ENCODE measurements at places on chromosomes 5 and 9.

- no peak for DNase-seq
Observed at GRCh38 chr5:10607666-10608073, 43.8 kb downstream of the ANKRD33B start.

- DNase-seq: no peak
Observed at GRCh38 chr5:66810848-66811261, 214.7 kb downstream of the MAST4 start.

DNA sequence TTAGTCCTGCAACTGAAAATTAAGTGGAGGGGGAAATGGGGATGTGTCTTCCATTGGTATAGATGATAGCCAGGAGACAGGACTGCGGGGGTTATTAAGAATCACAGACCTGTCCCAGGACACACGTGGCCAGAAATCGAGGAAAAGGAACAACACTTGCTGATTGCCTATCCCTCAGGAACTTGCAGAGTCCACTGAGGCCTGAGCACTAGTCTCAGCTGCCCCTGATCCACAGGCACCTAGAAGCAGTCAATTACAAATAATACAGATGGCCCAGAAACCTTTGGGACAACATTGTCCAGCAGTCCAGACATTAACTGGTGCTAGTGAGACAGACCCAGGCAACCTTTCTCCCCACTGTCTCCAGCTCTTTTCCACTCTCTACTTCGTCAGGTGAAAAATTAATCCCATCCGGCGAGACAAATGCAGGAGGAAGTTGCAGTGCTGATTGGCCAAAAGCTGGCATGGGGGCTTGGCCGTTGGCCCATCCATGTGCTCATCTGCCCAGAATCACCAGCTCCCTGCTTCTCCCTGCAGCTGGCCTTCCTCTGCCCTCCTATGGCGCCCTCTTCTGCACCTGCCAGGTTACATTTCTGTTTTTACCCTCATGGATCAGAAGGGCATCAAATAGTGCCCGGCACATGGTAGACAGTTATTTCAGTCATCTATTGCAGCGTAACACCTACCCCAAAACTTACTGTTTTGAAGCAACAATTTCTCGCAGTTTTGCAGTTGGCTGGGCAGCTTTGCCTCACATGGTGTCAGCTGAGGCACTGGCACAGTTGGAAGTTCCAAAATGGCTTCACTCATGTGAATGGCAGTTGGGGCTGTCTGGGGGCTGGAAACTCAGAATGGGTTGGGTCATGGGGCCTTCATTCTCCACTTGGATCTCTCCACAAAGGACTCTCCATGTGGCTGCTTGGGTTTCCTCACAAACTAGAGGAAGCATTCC, 3.6 kb upstream of the B4GALT1 start:
- no peak for DNase-seq

- no peak for DNase-seq
Observed at GRCh38 chr5:119373449-119373858, 17.6 kb downstream of the TNFAIP8 start.

DNA sequence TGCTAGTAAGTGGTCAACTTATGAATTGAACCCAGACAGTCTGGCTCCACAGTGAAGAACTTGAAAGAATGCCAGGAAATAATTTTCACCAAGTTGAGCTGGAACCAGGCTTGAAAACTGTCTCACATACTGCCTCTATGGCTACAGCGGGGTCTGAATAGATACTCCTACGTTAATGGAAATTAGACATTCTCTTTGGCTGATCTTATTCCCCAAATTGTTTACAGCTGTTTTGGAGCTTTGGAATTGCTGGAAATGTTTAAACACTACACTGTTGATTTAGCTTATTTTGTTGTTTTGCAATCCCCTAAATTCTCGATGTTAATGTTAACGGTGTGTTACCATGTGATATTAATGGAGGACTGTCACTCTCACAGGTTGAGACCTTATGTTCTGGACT, 146.4 kb downstream of the FBXL7 start:
- no peak for DNase-seq

- no peak for DNase-seq
Observed at GRCh38 chr5:38651806-38652205, 95.4 kb upstream of the LIFR start.

- DNase-seq: no peak
Observed at GRCh38 chr5:3026099-3026498, 274.6 kb upstream of the IRX2 start.

GRCh38 chr9:79632705-79633104, 60.9 kb downstream of the TLE4 start:
- no peak for DNase-seq

GRCh38 chr5:127203818-127204217, 86.8 kb upstream of the MEGF10 start:
- no peak for DNase-seq

DNA sequence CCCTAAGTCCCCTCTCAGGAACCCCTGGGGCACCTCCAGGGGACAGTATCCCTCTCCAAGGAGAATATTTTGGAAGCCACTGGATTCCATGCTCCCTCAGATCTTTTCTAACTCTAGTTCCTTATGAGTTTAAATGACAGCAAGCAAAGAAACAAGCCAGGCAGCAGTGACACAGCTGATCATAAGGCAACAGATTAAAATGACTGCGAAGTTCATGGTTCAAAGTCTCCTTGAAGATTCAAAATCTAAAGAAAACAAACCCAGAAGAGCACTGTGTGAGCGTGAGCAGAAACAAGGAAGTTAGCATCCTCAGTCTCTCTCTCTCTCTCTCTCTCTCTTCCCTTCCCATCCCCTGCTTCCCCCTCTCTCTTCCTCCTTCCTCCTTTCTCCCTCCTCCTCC, 316.7 kb upstream of the SLC30A5 start:
- no peak for DNase-seq

- no peak for DNase-seq
Observed at GRCh38 chr9:103530934-103531333, 535.8 kb downstream of the CYLC2 start.

- DNase-seq: no peak
Observed at GRCh38 chr9:91247278-91247677, 114.4 kb downstream of the AUH start.

DNA sequence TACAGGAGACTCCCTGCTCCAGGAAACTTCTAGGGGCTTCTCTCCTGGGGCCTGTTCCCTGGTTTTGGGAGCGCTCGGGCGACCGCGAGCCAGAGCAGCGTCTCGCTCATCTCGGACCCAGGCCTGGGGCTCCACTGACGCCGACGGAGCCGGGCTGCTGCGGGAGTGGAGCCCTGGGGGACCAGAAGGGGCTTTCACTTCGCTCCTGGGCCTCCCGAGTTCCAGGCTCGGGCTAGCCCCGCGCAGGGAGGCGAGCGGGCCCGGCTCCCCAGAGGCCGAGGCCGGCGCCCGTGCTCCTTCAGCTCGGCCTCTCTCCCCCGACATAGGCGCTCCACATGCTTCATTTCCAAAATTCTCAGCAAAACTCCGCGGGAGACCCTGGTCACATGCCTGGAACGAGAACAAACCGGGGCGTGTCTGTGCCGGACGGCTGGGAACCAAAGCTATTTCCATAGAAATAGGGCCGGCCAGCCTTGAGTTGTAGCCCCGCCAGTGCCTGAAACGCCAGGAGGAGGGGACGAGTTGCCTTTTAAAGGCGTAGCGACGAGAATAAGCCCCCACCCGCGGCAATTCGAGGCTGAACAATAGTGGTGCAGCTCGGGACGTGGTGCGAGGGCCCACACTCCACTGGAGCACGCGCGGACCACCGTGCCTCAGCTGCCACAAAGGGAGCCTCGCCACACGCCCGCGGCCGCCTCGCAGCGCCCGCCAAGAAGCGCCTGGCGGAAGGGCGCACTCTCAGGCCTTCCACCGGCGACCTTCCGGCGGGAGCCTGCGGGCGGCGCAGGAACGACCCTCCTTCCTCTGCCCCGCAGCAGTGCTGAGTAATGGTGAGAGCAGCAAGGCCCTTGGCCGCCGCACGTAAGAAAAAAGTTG, 1.1 kb upstream of the G3BP1 start:
- DNase-seq: no peak

DNA sequence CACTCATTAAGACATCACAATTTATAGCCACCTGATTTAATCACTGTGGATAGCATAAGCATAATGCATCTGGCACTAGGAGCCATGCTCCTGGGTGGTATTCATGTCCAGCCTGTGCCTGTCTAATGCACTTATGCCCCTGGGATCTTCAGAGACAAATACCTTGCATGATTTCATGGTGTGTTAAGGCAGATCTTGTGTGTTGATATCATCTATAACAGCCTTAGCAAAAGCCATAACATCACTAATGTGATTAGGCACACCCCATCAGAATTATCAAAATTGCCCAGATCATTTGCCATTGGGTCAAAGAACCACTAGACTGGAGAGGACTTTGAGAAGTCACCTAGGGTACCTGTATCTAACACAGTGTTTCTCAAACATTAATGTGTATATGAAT, 43.7 kb upstream of the SELENOP start:
- DNase-seq: no peak

GRCh38 chr9:116308076-116308475, 154.5 kb downstream of the PAPPA start:
- no peak for DNase-seq

GRCh38 chr9:91417602-91418214, 5.9 kb downstream of the NFIL3 start:
- no peak for DNase-seq

DNA sequence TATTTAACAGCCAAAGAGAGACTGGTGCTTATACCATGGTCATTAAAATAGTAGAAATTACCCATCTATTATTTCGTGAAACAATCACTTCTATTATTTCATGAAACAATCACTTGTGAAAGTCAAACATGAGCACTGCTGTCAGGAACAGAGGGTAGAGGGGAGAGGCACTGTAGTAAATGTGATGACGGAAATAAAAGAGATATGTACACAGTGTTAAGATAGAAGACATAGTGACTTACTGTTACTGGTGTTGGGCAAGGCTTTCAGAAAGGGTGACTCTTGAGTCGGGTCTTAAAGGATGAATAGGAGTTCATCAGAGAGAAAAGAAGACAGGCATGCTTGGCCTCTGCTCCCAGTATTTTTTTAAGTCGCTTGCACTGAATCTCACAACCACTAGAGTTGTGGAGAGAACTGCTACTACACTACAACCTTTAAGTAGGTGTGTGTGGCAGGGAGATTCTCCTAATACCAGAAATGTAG, 162.6 kb upstream of the GNA14 start:
- no peak for DNase-seq

DNA sequence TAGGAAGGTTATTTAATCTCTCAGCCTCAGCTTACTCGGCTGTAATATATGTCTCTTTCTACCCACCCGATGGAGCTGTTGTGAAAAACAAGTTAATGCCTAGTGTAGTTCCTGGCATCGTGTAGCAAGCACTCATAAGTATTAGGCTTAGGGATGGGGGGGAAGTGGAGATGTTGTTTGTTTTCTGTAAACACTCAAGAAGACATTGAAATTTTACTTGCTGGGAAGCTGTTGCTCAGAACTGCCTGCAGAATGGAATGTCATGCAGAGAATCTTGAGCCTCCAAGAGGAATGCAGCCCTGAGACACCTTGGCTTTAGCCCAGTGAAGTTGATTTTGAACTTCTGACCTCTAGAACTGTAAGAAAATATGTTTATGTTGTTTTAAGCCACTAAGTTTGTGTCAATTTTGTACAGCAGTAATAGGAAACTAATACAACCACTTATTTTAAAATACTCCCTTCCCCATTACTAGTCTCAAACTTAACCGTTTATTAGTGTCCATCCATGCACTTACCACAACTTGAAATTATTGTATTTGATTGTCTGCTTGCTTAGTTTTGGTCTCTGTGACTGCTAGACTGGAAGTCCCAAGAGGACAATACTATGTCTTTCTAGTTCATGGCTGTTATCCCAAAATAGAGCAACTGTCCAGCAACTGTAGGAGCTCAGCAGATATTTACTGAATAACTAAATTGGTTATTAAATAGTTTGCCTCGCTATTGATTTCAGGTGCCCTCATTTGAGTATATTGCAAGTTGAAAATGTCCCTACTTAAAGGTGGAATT, 53.8 kb downstream of the MFAP3 start:
- DNase-seq: no peak

DNA sequence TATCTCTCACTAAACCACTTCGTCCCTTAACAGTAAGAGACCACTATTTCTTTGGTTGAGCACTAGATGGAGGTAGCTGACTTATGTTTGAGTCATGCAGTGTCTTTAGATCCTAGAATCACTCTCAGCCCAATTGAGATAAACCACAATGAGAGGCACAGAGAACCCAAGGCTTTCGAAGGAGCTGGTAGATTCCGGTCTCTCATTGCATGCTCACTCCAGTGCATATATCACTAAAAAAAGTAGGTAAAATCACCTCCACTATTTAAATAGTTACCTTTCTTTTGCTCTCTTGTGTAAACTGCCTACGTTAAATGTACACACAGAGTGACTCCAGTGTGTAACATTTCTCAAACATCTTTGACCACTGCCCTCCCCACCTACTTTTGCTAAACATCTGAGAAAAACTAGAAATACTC, 27.6 kb downstream of the ACTL7A start:
- DNase-seq: no peak

GRCh38 chr9:71472400-71472799, 295.9 kb downstream of the CEMIP2 start:
- DNase-seq: no peak

GRCh38 chr5:159933531-159934485, 17.5 kb downstream of the ADRA1B start:
- DNase-seq: no peak

- DNase-seq: no peak
Observed at GRCh38 chr5:133970325-133970909, 2.0 kb upstream of the C5orf15 start.

DNA sequence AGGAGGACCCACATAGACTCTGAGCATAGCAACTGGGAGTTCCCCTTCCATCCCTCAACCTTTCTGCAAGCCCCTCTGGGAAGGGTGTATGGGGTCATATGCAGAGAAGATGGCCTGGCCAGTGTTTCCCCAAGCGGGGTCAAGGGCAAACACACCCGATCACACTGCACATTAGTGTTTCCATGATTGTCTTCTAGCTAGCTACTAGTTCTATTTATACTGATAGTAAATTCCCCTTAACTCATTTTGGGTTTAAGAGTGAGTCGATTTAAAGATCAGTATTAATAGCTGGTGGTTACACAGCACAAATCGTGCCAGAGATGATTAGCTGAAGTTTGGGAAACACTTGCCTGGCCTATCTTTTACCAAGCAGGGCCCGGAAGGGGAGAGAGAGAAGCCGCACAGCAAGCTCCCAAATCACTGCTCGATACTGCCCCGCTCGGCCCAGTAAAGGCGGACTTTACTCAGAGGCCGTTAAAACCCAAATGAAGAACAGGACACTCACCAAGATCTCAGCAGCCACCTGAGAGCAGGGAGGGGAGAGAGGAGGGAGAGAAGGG, 29.4 kb upstream of the TNIP1 start:
- no peak for DNase-seq

- DNase-seq: no peak
Observed at GRCh38 chr5:153565822-153566221, 75.4 kb downstream of the GRIA1 start.

GRCh38 chr5:179235416-179236400, 109.6 kb downstream of the ADAMTS2 start:
- no peak for DNase-seq

- DNase-seq: no peak
Observed at GRCh38 chr5:123875561-123876275, 363.7 kb downstream of the CSNK1G3 start.

- peak; percentile 33 for DNase-seq
Observed at GRCh38 chr5:55991768-55992486, 2.8 kb downstream of the IL6ST start.

Measured in NCI-H187 treated with DMSO at 0.1 percent for 48 hours (cell line).